ENCODE measurements at places on chromosomes 5 and 9.

GRCh38 chr9:96135076-96135752 lies 166.8 kb downstream of the HSD17B3 start:
- DNase-seq = no peak

DNA sequence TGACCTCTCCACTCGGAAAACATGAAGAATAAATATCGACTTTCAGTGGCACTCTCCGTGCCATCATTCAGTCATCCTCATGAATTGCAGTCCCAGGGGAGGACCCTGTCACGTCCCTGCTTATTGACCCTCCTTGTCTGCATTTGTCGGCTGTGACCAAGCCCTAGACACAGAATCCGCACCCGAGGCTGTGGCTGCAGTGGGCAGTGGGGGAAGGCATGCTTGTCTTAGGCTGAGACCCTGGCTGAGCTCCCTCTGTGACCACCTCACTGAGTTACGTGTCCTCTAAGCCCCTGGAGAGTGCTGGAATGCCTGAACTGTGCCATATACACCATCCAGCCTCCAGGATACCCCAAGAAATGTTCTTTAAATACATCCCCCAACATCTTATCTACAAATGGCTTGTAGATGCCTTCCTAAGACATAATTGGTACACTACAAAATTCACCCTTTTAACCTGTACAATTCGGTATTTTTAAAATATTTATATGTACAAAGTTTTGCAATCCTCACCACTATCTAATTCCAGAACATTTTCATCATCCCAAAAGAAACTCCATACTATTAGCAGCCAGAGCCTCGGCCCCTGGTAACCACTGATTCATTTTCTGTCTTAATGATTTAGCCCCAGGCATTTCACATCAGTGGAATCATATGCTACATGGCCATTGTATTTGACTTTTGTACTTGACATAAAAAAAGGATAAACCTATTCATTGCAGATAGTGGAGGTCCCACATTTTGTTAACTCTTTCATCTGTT lies 80.8 kb upstream of the ICE1 start:
- DNase-seq = no peak

DNA sequence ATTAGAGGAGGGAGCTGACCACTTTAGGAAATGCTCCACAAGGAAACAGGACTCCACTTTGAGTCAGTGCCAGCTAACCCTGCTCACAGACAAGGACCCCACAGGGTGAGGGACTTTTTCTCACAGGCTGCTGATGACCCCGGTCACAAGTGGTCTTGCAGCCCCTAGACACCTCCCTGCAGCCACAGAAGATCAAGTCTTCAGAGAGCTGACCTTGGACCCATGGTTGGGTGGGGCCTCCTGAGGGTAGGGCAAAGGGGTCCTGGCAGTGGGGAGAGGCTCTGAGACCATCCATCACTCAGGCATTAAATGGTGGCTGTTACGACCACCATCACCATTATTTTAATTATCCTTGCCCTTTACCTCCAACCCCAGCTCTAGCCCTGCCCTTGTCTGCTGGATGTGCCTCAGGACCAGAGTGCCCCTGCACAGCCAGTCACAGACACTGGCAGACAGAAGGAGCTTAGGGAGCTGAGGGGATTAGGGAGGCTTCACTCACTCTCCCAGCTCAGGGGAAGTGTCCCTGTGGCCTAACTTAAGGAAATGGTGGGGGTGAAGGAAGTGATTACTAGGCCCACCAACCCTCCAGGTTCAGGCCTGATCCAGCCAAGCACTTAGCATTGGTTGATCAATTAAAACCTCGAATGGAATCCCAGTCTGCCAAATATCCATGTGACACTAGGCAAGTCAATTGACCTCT lies 1.6 kb downstream of the ACSL6 start:
- DNase-seq = no peak

- no peak for DNase-seq
Measured at GRCh38 chr5:23579566-23579965, 72.2 kb downstream of the PRDM9 start.

GRCh38 chr9:21782205-21782604 lies 20.2 kb upstream of the MTAP start:
- no peak for DNase-seq

DNA sequence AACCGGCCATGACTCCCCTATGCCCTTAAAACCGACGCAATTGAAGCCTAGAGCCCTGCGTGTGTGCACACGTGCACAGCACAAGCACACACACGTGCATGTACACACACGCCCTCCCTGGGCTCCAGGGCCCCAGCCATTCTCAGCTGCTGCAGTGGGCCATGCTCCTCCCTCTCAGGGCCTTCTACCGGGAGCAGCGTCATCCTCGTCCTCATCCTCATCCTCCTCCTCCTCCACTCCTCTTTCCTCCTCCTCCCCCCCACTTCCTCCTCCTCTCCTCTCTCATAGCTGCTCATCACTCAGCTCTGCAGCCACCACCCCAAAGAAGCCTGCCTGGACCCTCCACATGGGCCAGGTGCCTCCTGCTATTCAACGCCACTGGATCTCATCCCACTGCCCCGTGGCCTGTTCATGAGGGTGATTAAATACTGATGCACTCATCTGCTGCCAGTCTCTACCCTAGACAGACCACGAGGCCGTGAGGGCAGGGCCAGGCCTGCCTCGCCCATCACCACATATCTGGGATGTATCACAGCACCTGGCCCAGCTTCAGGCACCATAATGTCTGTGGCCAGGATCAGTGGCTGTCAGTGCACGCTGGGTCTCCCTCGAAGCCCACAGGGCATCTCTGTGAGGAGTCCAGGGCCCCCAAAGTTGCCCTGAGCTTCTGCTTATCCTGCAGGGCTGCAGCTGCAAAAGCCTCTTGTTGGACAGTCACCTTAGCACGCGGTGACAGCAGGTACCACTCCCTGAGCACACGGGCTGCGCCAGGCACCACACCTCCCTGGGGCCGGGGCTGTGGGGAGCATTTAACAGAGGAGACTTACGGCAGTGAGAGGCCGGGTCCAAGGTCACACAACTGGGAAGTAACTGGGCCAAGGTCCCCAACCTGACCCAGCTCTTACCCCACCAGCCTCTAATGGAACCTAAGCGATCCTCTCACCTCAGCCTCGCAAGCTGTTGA lies 9.8 kb downstream of the FAM78A start:
- DNase-seq = no peak

GRCh38 chr5:69368458-69369339 lies 621 bp downstream of the AK6 start:
- DNase-seq = peak; percentile 32

GRCh38 chr9:31615966-31616365 lies 768.5 kb upstream of the ACO1 start:
- DNase-seq = no peak

- no peak for DNase-seq
Measured at GRCh38 chr5:25858019-25858418, 1180.4 kb downstream of the CDH9 start.

DNA sequence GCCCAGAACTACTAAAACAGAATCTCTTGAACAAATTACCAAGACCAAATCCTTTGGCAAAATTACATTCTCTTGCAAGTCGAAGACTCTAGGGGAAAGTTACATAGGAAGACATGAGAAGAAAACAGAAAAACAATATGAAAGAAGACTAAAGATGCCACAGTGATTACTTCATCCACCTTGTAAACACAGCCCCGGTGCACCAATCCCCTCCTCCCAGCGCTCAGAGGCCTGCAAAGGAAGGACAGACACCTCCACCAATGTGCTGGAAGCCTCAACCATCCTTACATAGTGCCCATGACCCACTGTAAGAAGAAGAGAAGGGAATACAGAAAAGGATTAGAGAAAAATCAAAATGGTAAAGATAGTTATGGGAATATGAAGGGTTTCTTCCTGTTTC lies 218.5 kb downstream of the SPOCK1 start:
- no peak for DNase-seq

- no peak for DNase-seq
Measured at GRCh38 chr9:12794101-12794799, 19.4 kb downstream of the LURAP1L start.

DNA sequence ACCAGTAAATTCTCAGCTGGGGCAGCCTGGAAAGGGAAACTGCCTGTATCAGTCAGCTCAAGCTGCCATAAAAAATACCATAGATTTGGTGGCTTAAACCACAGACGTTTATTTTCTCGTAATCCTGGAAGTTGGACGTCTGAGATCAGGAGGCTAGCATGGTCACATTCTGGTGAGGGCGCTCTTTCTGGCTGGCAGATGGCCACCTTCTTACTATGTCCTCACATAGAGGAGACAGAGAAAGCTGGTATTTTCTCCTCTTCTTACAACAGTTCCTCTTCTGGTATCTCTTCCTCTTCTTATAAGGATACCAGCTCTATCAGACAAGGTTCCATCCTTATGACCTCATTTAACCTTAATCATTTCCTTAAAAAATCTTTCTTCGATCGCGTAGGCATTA lies 50.5 kb upstream of the RFX3 start:
- peak; percentile 72 for DNase-seq

DNA sequence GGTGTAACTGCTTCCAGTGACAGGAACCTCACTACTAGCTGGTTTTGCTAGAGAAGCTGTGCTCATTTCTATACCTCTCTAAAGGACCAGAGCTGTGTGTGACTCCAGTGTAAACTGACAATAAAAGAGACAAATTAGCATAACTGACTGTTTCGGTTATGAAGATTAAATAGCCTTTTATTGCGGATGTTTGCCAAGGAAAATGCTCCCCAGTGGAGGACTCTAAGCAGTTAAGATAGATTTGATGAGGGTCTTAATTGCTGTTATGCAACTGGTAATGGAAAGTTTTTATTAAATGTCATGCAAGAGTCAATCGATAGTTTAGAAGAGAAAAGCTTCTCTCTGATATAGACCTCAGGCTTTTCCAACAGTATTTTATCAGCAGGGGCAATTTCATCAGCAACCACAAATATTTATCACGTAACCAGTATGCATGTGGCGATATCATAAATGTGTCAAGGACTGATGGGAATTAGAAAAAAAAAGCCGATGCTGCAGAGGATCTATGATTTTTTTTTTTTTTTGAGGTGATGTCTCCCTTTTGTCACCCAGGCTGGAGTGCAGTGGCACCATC lies 275.2 kb upstream of the DMAC1 start:
- no peak for DNase-seq

DNA sequence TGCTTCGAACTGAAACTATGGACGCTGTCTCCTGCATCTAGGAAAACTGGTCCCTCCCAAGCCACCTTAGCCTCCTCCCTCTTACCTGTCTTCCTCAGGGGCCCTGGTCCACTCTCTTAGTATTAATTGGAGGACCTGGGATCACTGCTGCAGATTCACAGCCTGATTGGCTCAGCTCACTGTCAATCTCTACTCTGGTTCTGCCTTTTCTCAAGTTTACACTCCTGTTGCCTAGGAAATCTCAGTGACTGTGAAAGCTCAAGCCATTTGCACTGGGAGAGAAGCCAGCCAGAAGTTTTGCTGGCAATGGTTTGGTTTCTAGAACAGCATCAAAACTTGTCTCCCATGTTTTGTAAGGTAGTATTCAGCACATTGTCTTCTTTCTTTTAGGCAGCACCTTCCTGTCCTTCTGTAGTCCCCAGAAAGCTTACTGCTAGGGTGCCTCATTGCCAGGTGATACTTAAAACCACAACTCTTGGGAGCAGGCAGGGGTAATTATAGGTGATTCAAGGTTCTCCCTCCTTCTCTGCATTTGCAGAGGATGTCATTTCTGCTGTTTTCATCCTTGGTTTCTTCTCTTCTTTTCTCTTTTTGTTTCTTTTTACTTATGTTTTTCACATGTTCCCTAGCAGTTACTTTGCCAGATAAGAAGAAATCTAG lies at the start of gene CAPSL:
TSS of gene CAPSL (minus strand) at position 55 of the 660 bp plus-strand sequence. CDS start 17,502 bp downstream, outside the sequence.
- peak; percentile 20 for DNase-seq

- DNase-seq = no peak
Measured at GRCh38 chr9:137045294-137046087, 486 bp downstream of the NPDC1 start.

DNA sequence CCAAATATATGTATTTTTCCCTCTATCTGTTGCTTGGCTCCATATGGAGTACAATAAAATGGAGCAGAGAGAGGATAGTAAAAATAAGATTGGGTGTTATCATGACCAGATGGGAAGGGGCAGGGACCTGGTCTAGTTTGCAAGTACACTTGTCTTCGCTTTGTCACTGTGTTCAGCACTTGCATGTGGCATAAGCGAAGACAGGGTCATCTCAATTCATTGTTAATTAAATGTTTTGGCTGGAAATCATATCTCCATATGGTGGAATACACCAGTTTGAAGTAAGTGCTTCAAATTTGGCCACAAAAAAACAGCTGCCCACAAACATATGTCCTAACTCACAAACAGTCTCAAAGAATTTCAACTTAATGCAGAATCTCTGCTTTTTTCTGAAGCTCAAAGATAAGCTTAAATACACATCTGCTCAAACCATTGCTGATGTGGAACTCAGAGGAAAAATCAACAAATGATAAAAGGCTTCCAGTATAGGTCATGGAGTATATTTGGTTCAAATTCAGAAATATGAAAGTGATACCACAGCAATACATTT lies 865.4 kb downstream of the TLE4 start:
- DNase-seq = no peak

DNA sequence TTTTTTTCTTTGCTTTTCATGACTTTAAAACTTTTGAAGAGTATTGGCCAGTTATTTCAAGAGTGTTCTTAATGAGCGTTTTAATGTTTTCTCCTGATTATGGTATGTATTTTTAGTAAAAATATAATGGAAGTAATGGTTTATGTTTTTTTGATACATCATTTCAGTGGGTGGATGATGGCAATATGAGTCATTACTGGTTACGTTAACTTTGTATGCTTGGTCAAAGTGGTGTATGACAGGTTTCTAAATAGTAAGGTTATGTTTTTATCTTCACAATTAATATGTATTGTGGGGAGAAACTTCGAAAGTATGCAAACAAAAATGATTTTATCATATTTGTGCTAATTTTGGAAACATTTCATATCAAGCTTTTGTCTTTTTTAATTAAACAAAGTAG lies 176.7 kb upstream of the PRDM9 start:
- no peak for DNase-seq

DNA sequence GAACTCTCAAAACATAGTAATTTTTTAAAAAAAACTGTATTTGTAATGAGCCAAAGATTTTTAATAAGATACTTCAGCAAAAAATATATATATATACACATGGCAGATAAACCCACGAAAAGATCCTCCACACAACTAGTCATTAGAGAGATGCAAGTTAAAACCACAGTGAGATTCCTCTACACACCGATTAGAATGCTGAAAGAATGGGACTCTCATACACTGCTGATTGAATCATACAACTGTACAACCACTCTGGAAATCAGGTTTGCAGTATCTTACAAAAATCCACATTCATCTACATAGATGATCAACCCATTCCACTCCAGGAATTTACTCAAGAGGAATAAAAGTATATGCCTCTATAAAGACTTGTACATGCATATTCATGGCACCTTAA lies 43.7 kb downstream of the RASEF start:
- DNase-seq = no peak

DNA sequence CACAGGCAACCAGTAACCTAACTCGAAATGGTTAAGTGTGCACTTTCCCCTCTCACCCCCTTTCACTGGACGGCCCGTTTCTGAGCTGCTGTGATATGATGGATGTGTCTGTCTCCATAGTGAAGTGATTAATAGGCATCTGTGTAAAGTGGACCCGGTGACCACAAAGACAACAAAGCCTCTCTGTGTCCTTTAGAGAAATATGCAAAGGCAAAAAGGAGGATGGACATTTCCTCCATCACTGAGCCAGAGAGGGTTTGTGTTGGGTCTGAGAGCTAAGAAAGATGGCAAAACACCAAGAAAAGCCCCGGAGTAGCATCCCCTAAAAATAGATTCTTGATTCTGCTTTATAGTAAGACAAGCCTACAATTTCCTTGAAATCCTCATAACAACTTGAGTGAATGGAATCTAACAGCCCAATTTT lies 120.6 kb downstream of the SEMA6A start:
- peak; percentile 95 for DNase-seq

- DNase-seq = no peak
Measured at GRCh38 chr9:35464141-35465025, 25.5 kb upstream of the RUSC2 start.
